AG20443 (cell line): ENCODE measurements at places on chromosomes 7 and 10.

GRCh38 chr10:850093-850492 lies 81.4 kb downstream of the LARP4B start:
- DNase-seq, result no peak

DNA sequence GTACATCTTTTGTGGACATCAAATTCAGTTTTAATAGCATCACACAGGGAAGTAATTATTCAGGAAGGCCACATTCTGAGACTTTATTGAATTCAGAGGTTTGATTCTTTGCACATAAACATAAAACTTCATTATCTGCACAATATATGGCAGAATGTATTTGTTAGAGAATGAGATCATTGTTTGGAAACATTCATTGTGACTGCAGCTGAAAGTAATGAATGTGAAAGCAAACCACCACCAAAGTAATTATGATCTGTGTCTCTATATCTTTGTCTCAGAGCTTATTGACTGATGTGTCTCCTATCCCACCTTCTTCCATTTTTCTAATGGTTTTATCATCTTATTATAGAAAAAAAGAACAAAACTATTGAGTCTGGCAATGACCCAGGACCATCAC lies 340.9 kb upstream of the PCDH15 start:
- no peak for DNase-seq

GRCh38 chr7:12519682-12520009 lies 50.9 kb upstream of the SCIN start:
- no peak for DNase-seq

DNA sequence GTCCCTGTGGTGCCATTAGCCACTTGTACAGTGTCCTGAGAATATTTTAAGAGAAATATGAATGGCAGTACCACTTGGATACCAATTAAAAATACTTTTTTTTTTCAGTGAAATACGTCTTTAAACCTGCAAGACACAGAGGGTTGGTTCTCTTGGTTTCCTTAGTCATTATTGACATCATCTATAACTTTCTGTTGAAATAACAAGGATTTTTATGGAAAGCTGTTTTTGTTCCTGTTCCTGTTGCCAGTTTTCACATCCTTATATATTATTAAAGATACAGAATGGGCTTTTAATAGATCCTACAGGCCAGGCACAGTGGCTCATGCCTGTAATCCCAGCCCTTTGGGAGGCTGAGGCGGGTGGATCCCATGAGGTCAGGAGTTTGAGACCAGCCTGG lies 579.9 kb downstream of the AUTS2 start:
- no peak for DNase-seq

- DNase-seq, result peak; percentile 15
These were observed 308.2 kb downstream of the AUTS2 start for GRCh38 chr7:69906283-69906995.

GRCh38 chr7:2273866-2274265 lies 31.8 kb downstream of the NUDT1 start:
- no peak for DNase-seq

GRCh38 chr7:105782391-105783042 lies 93.9 kb downstream of the ATXN7L1 start:
- peak; percentile 82 for DNase-seq

DNA sequence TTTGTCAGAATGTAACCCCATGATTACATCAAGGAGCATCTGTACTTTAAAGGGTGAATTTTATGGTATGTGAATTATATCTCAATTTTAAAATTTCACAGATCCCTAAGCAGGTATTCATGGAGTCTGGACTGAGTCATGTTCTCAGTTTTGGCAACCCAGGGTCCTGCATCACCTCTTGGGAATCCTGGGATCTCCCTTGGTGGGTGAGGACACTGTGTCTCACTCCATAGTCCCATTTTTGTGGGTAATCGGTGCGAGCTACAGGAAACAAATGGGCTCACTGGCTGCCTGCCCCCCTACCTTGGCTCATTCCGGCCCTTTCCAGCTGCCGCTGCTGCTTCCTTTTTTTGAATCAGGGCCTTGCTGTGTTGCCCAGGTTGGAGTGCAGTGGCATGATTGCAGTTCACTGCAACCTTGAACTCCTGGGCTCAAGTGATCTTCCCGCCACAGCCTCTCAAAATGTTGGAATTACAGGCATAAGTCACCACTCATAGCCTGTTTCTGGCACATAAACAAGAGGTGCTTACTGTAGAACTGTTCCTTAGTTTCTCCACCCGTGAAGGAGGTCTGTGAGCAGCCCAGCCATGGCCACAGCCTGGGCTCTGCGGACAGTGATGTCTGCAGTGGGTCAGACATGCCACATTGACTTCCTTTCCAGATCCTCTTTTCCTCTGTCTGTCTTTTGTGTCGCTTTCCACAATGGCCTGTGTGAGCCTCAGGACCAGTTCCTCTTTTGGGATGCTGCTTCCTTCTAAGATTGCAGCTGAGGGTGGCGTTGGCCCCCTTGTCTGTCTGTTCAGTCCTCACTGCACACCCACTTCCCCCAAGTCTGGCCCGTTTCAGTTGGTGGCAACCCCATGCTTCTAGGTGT lies 14.5 kb downstream of the PALD1 start:
- DNase-seq, result no peak

DNA sequence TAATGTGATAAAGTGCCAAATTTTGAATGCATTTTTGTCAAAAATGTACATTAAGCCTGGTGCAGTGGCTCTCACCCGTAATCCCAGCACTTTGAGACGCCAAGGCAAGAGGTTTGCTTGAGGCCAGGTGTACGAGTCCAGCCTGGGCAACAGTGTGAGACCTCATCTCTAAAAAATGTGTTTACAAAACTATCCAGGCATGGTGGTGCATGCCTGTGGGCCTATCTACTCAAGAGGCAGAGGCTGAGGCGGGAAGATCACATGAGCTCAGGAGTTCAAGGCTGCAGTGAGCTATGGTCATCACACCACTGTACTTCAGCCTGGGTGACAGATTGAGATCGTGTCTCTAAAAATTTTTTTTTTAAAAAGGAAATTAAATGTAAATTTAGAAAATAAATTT lies 18.5 kb upstream of the MGMT start:
- DNase-seq, result no peak

- DNase-seq, result no peak
These were observed 112.6 kb downstream of the ZPBP start for GRCh38 chr7:49980465-49980864.

GRCh38 chr10:102752266-102752930 lies 8.7 kb downstream of the WBP1L start:
- DNase-seq, result peak; percentile 85

DNA sequence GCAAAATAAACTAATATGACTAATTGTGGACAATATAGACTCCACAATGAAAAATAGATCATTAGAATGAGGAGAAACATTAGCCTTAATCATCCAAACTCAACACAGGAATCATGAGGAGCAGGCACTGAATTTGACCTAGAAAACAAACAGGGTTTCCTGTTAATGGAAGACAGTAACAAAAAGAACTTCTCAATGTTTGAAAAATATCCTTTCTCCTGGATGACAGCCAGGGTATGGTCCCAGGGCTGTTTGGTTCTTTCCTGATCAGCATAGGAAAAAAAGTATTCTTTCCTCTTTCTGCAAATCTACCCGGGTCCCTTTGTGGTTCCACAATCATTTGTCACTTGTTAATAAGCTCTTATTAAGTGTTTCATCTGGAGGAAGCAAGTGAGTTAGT lies 145.3 kb upstream of the SVIL start:
- DNase-seq, result no peak

DNA sequence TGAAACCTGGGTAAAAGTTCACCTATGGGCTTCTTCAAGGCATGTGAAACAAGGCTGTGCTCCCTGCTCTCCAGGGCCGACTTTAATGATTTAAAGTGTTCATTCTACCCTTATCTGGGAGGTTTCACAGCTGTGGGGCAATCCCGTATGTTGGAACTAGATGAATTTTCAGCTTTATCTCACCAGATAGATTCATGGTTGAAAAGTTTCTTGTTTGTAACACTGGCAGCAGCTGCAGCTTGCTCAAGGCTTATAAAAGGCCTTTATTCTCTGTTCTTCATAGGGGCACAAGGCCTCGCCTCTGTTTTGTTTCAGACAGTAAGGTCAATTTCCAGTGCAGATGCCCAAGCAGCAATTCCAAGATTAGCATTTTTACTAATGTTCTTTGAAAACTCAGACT lies 70.4 kb upstream of the DNAJB12 start:
- no peak for DNase-seq

- peak; percentile 72 for DNase-seq
These were observed 566 bp downstream of the ZNF789 start for GRCh38 chr7:99473315-99473596.

- peak; percentile 10 for DNase-seq
These were observed 5.0 kb downstream of the ZYX start for GRCh38 chr7:143385891-143386781.

DNA sequence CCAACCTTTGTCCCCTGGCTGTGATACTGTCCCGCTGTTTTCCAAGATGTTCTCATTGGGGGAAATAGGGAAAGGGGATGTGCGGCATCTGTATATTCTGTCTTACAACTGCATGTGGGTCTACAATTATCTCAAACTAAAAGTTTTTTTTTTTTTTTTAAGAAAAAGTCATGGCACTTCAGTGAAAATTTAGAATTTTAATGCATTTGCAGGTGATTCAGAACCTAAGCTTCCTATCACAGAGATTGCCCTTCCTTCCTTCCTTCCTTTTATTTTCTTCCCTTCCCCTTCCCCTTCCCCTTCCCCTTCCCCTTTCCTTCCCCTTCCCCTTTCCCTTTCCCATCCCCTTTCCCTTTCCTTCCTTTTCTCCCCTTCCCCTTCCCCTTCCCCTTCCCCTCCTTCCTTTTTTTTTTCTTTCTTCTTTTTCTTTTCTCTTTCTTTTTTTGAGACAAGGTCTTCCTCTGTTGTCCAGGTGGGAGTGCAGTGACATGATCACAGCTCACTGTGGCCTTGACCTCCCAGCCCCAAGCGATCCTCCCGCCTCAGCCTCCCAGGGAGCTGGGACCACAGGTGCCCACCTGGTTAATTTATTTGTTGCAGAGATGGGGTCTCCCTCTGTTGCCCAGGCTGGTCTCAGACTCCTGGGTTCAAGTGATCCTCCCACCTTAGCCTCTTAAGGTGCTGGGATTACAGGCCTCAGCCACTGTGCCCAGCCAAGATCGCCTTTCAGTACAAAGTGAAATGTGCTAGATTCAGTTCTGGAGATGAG lies 32.0 kb downstream of the JAKMIP3 start:
- no peak for DNase-seq

GRCh38 chr7:74344132-74344496 lies 54.9 kb downstream of the CLIP2 start:
- DNase-seq, result no peak

- no peak for DNase-seq
These were observed 37.8 kb upstream of the MMD2 start for GRCh38 chr7:4996696-4997222.

GRCh38 chr10:43114743-43115611 lies 23.3 kb upstream of the CSGALNACT2 start:
- DNase-seq, result peak; percentile 56

- DNase-seq, result no peak
These were observed 354.7 kb upstream of the CHRM2 start for GRCh38 chr7:136513744-136514143.

- DNase-seq, result no peak
These were observed 2.2 kb downstream of the IRF5 start for GRCh38 chr7:128939861-128940410.

DNA sequence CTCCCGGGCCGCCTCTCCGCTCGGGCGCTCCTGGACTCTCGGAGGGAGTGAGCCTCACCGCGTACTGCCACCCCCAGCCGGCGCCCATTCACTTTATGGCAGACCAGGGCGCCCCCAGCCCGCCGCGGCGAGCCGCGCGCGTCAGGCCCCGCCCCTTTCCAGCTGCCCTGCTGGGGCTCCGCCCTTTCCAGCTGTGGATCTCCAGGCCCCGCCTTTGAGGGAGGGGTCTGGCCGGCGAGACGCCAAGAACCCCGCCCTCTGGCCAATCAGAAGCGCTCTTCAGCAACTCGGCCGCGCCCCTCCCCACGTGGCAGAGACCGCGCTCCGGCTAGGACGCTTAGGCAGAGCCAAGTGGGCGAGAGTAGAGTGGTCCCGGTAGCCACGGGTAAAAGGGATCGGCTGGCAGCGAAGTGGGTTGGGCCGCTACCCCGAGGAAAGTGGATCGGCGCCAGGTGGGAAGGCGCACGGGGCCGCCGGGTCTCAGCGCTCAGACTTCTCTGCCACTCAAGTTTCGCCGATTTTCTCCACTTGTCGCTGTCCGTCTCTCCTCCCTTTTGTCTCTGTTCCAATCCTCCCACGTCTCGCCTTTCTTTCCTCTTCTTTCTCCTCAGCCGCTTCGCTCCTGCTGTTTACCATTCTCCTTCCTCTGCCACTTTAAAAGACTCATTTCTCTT lies at the start of gene PITX3:
PITX3 (minus strand) TSS at position 69 of the 674 bp plus-strand sequence. CDS start 9,432 bp downstream, outside the sequence.
- peak; percentile 97 for DNase-seq

- no peak for DNase-seq
These were observed 32.0 kb upstream of the STRIP2 start for GRCh38 chr7:129401967-129402860.

DNA sequence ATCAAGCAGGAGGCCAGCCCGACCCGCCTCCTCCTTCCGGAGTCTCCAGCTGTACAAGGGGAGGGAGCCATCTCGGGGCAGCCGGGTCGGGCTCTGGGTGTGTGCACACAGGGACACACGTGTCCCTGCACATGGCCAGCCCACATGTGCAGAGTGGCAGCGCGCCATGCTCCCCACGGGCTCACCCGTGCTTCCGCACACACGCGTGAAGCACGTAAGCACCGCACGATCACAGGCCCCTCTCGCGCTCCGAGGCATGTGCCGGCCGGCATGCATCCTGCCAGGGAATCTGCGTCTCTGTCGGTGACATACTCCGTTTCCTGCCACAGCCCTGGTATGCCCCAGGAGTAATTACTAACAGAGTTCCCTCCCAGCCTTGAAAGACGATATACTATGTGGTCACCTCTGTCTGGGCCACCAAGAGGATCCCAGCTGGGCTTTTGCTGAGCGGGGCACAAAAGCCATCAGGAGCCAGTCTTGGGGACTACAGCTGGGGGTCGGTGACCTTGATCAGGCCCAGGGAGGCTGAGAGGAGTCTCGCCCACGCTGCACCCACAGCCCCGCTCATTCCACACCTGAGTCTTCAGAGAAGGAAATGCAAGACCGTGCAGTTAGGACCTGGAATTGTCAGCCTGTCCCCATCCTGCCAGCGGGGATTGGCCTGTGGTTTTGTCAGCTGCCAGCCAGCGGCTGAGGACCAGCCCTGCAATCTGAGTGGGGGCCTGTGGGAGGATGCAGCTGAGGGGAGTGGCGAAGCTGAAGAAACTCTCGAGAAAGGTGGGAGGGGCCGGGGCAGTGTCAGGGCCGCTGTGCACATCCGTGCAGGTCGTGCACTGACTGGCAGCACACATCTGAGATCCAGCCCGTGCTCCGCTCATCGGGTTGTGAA lies 11.0 kb upstream of the LFNG start:
- DNase-seq, result peak; percentile 87

GRCh38 chr7:98930464-98930863 lies 52.1 kb downstream of the TRRAP start:
- DNase-seq, result no peak

GRCh38 chr10:51985336-51985735 lies 285.9 kb upstream of the CSTF2T start:
- DNase-seq, result no peak

DNA sequence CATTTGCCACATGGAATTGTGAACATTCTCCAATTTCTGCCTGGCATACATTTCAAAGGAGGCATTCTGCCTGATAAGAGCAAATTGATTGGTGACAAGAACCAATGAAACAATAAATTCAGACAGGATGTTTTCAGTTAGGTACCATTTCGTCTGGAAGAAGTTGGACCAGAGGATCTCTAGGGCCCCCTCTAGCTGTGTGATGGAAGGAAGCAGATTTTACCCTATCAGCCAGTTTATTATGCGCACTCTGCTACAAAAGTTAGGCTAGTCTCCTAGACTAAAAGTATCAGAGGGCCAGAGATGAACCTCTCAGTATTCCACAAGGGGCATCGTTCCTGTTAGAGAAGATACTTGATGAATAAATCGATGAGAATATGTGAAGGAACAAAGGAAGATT lies 118.0 kb downstream of the BUB3 start:
- DNase-seq, result no peak

GRCh38 chr7:140512317-140513000 lies 33.2 kb upstream of the MKRN1 start:
- no peak for DNase-seq
